ENCODE measurements at places on chromosomes 12 and 14. TPM values are rescaled to one million over a fixed set of nuclear protein-coding genes. Genes with fewer than 3 reads are reported as not detected.

Gene C12orf75
- 61.9 TPM for total RNA-seq

Gene GLIPR1L1
- total RNA-seq, result not detected

Gene SOX5
- total RNA-seq, result 4.8 TPM

Gene HOXC10
- not detected for total RNA-seq

Gene FAM181A
- not detected for total RNA-seq

Gene GPR137C
- total RNA-seq, result 0.58 TPM

Gene KERA
- total RNA-seq, result not detected

Gene ZNF268
- 25.5 TPM for total RNA-seq

Gene RFC5
- 28.8 TPM for total RNA-seq

Measured in regular cardiac myocyte (primary cell).